Fibroblast of skin of right biceps (primary cell): ENCODE measurements at places on chromosomes 6 and 20.

GRCh38 chr20:21103582-21104465 lies 2.3 kb downstream of the LINC00237 start:
- no peak for DNase-seq

DNA sequence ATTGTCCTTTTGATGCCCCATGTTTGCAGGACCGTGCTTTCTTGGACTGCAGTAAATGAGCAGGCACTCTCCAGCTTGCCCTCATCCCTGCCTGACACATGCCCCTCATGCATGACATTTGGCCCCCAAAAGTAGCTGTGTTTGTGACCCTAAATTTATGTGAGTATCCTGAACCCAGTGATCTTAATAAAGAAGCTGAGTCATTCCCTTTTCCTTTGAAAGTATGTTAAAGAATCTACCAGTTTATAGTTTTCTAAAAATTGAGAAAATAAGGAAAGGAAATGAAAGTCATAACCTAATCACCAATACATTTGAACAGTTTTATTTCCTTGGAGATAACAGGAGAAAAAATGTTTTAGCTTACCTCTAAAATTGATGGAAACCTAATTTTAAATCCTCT lies 3.4 kb upstream of the SLC22A23 start:
- no peak for DNase-seq

- no peak for DNase-seq
These were observed 44.6 kb downstream of the SUN5 start for GRCh38 chr20:32959351-32960221.

DNA sequence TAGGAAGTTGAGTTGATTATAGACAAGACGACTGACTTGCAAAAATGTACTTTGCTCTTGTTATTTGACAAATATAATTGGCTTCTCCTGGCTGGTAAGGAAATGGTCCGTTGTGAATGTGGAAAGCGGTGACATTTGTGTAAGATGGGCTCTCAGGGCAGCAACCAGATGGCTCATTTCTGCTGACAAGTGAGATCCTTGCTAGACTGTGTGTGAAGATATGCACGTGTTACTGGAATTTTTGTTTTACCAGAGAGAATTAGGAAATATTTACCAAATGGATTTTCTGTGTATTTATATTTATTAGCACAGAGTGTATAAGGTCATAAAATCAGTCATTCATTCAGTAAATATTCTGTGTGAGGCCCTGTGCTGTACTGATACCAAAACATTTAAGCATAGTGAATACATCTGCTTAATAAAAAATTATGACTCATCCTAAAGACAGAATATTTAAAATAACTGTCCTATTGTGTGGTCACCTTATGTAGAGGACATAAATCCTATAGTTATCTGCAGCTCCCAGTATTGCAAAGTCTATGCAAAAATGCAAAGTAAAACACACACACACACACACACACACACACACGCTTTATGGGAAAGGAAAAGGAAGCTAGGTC lies 109.9 kb upstream of the ASF1A start:
- DNase-seq: peak; percentile 30

- peak; percentile 58 for DNase-seq
These were observed 125.2 kb downstream of the HIVEP2 start for GRCh38 chr6:142819603-142820337.

DNA sequence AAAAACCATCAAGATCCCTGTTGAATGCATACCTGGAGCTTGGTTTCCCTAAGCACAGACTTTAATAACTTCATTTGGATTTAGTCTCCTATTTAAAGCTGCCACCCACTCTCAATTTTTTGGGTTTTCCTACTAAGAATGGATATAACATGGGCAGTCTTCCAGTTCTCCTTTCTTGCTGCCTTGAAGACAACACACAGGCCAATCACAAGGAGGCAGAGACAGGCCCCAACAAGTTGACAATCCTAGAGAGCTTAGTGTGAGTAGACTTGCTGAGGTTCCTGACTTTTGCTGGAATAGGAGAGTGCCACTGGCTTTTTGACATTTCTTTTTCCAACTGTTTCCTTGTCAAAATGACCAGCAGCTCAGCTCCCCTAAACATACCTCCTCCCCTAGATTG lies 112.3 kb upstream of the ESR1 start:
- DNase-seq: no peak

GRCh38 chr20:51348876-51349275 lies 193.6 kb downstream of the NFATC2 start:
- DNase-seq: peak; percentile 28

DNA sequence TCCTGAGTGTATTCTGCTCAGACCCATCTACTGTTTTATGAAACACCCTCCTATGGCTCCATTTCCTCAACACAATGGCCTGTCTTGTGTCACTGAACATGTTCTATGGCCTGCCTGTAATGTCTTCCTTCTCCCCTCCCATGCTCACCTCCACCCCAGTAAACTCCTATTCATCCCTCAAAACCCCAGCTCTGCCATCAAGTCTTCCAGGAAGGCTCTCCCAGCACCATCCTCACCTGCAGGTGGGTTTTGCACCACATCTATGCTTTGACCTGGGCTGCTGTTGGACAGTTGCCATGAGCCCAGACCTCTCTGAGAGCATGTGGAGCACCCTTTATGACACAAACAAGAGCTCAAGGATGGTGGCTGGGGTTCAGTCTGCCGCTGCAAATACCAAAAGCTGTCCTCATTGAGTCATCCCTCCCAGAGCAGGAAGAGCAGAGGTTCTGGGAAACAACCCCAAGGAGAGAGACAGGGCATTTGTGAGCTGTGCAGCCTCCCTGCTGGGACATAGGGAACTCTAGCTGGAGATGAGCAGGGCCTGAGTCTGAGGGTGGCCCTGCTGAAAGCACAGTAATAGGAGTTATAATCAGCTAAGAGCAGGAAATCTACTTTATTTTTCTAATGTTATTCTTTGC lies 93.8 kb upstream of the CD93 start:
- DNase-seq: peak; percentile 56

GRCh38 chr20:33108661-33109060 lies 29.2 kb downstream of the BPIFB4 start:
- DNase-seq: no peak

GRCh38 chr6:168447282-168447681 lies 6.3 kb downstream of the SMOC2 start:
- no peak for DNase-seq

- no peak for DNase-seq
These were observed 169.6 kb upstream of the EYS start for GRCh38 chr6:65876668-65877067.

- no peak for DNase-seq
These were observed 31.2 kb upstream of the MANEA start for GRCh38 chr6:95546148-95546547.

DNA sequence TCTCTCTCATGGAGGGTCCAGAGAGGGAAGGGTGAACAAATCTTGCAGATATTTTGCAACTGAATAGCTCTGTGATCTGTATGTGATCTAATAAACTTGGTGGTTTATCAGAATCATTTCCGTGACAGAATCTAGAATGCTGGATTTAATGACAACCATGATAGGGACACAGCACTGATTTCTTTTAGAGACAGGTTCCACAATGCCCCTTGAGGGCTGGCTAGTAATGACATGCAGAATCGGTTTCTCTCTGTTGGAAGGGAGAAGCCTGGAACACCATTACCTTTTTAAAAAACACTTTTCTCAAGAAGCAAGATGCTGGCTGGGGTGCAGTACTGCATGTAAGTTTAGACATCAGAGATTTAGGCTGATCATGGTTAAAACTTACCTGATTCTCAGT lies 313.4 kb downstream of the CDH26 start:
- DNase-seq: peak; percentile 7

- DNase-seq: no peak
These were observed 666.6 kb upstream of the SLC35B3 start for GRCh38 chr6:9101920-9102319.

- DNase-seq: no peak
These were observed 21.6 kb downstream of the RIN2 start for GRCh38 chr20:19779634-19780033.

GRCh38 chr20:14521436-14521835 lies 184.0 kb upstream of the FLRT3 start:
- peak; percentile 29 for DNase-seq

DNA sequence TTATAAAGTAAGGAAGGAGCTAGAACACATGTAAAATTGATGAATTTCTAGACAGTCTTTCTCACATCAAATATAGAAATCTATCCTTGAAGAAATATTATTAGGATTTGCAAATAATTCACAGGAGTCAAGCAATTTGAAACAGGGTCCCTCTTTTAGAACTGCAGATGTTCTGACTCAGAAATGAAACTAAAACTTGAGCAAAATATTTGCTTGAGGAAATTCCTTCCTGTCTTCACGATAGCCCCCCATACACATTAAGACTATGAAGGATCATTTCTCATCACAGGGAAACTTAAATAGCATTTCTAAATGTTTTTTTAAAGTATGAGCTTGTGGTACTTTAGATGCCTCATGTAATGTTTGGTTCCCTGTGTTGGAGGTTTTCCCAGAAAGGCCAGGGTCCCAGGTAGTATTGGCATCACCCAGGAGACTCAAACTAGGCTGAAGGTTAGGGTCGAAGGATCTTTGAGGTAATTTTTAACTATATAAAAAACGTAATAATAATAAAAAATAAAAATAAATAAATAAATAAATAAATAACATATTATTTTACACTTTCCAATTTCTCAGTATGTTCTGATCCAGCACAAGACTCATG lies 144.0 kb upstream of the TBX18 start:
- DNase-seq: peak; percentile 33

- DNase-seq: peak; percentile 12
These were observed 55.4 kb upstream of the MOXD1 start for GRCh38 chr6:132456700-132457143.

DNA sequence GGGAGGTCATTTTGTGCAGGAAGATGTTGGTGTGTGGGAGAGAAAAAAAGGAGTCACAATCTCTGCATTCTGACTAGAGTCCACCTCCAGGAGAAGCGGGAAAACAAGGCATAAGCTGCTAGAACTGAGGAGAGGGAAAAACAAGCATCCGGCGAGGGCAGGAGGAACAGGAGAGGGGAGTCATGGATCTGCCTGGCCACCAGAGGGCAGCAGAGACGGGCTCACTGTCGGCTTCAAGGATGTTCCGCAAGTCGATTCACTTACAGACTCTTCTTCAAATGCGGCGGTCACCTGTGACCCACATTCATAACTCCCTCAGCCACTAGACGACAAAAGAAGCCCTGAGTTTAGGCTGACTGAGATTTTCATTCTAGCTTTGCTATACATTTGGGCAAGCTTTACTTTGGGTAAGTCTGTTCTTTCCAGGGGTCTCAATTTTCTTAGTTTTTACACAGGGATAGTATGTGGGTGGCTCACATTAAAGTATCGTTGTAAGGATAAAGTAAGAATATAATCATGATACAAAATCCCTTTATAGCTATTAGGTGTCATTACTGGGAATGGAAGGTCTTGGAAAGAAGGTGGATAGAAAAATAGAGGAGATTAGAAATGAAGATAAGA lies 6.6 kb upstream of the BTNL2 start:
- DNase-seq: peak; percentile 73

DNA sequence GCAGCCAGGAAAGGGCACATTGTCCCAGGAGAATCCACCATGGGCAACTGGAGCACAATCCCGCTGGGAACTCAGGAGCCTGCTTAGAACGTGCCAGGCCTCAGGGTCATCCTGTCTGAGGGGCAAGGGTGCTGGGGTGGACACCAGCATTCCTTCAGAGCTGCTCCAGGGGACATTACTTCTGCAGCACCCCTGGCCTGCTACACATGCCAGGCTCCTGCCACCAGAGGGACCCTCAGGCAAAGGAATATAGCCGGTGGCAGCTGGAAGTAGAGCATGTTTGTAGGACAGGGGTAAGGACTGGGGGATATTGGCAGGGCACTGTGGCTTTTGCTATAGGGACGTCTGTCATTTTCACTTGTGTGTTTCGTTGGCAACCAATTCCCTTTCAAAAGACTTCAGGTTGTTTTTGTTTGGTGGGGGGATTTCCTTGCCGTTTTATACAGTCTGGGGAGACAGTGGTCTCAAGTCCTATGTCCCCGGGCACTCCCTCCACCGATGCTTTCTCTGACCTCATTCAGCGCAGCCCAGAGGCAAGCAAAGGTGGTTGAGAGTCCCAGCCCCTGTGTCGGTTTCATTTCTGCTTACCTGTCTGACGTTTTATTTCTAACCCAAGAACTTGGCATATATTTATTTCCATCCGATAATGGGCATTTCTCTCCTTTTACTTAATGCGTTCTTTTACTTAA lies 130.8 kb downstream of the JPH2 start:
- no peak for DNase-seq
